ENCODE measurements at places on chromosomes 3 and 15.

- no peaks in the 10 kb centered on the region for H3K27me3 ChIP-seq
- H3K36me3 ChIP-seq, result peaks cover 9% of the 10 kb centered on the region
- peak overlapping the region; percentile 53 for H3K27ac ChIP-seq
- no peak overlapping the region for H3K4me3 ChIP-seq
- H3K4me1 ChIP-seq, result peaks cover 10% of the 10 kb centered on the region
These were observed 9.7 kb downstream of the TPM1 start for GRCh38 chr15:63052077-63052841.

- no peak overlapping the region for H3K27ac ChIP-seq
- peaks cover 32% of the 10 kb centered on the region for H3K4me1 ChIP-seq
- DNase-seq, result no peak
- no peak overlapping the region for H3K4me3 ChIP-seq
These were observed 6.6 kb upstream of the CCNL1 start for GRCh38 chr3:157166561-157166960.

GRCh38 chr15:25541228-25541627 is 102.4 kb upstream of the UBE3A start:
- H3K4me1 ChIP-seq, result no peaks in the 10 kb centered on the region
- H3K27me3 ChIP-seq, result no peaks in the 10 kb centered on the region
- DNase-seq, result no peak
- H3K4me3 ChIP-seq, result no peak overlapping the region
- H3K27ac ChIP-seq, result no peak overlapping the region

GRCh38 chr3:46898321-46899150 is 21.0 kb downstream of the PTH1R start:
- H3K4me1 ChIP-seq, result no peaks in the 10 kb centered on the region
- no peaks in the 10 kb centered on the region for H3K36me3 ChIP-seq
- peak; percentile 83 for DNase-seq
- no peak overlapping the region for H3K4me3 ChIP-seq

DNA sequence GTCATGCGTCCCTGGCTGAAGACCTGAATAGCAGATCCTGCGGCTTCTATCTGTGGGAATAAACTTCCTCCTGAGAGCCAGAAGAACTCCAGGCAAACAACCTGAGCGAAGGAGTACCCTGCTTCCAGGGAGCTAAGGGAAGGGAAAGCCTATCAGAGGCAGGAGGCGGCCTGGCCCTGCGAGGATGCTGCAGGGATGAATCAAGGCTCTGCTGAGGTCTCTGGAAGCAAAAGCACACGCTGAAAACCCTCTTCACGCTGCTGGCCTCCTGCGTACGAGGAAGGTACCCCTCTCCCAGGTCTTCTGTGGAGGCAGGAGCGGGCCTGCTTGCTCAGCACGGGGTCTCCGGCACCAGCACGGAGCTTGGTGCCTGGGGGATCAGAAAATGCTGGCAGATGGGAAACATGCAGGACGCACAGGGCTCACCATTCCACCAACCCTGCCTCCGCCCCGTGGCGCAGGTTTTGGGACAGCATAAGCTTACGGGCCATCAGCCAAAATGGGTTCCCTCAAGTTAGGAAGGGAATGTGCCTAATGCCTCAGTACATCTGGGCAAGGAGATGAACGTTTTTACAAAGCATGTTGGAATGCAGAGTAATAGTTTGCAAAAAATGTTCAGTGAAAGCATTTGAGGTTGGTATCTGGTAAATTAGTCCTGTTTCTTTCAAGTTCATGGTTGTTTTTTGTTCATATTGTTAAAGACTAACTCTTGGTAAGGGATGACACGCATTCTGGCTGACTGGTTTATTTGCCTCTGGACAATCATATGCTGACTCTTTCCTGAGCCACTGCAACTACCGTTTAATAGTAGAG is 72.3 kb downstream of the CHSY1 start:
- H3K4me3 ChIP-seq, result no peak overlapping the region
- peaks cover 96% of the 10 kb centered on the region for H3K4me1 ChIP-seq
- no peak for DNase-seq
- H3K27me3 ChIP-seq, result no peaks in the 10 kb centered on the region

DNA sequence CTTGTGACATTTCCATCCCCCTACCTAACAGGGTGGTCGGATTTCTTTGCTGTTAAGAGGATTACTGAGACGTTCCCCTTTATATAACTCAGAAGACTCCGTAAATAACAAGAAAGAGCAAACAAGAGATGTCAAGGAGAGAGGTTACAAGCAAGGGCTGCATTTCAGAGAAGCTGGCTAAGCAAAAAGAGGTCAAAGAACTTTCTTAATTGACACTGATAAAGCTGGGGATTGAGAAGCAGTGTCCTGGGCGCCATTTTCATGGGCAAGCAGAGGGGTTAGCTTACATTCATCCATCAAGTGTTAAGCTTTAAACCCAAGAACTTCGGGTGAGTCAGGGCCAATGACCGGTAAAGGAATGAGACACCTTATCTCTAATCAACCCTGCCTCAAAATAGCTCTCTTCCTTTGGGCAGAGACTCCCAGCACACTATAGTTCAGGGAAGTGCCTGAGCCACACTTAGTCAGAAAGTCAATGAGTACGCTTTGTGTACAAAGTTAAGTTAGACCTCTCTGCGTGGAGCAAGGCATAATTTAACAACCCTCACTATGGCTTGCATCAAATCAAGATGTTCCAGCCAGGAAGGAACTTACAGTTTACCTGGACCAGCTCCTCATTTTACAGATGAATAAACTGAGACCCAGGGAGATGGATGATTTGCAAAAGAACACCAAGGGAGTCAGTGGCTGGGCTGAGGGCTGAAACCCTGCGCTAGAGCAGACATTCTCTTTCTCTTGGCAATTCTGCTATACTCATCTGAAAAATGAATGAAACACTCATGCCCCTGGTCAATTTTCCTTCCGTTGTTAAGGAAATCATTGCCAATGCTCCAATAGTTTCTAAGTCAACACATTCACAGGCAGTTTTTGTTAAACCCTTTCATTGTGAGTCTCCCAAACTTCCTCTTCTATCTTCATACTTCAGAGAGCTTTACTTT is 44.6 kb downstream of the CCNL1 start:
- H3K27ac ChIP-seq, result no peak overlapping the region
- no peak for DNase-seq
- no peak overlapping the region for H3K4me3 ChIP-seq
- H3K27me3 ChIP-seq, result no peaks in the 10 kb centered on the region
- H3K36me3 ChIP-seq, result no peaks in the 10 kb centered on the region

GRCh38 chr15:52020221-52021085 is 1.4 kb downstream of the MAPK6 start:
- H3K27me3 ChIP-seq, result no peaks in the 10 kb centered on the region
- no peak for DNase-seq
- no peaks in the 10 kb centered on the region for H3K36me3 ChIP-seq
- H3K4me3 ChIP-seq, result peak overlapping the region; percentile 67
- H3K27ac ChIP-seq, result peak overlapping the region; percentile 93

DNA sequence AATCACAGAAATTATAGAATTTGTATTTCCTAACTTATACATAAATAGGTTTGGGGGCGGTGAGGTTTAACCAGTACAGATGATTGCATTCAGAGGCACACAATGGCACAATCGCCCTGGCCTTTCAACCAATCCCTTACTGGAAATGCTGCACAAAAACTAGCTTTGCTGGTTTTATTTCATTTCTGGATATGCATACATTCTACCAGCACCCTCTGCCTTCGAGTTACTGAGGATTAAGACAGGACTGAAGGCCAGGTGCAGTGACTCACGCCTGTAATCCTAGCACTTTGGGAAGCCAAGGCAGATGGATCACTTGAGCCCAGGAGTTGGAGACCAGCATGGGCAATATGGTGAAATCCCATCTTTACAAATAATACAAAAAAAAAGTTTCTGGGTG is 336.1 kb downstream of the ARRDC4 start:
- no peak overlapping the region for H3K4me3 ChIP-seq
- no peaks in the 10 kb centered on the region for H3K36me3 ChIP-seq
- H3K4me1 ChIP-seq, result no peaks in the 10 kb centered on the region
- peaks cover 26% of the 10 kb centered on the region for H3K27me3 ChIP-seq
- no peak overlapping the region for H3K27ac ChIP-seq
- no peak for DNase-seq

DNA sequence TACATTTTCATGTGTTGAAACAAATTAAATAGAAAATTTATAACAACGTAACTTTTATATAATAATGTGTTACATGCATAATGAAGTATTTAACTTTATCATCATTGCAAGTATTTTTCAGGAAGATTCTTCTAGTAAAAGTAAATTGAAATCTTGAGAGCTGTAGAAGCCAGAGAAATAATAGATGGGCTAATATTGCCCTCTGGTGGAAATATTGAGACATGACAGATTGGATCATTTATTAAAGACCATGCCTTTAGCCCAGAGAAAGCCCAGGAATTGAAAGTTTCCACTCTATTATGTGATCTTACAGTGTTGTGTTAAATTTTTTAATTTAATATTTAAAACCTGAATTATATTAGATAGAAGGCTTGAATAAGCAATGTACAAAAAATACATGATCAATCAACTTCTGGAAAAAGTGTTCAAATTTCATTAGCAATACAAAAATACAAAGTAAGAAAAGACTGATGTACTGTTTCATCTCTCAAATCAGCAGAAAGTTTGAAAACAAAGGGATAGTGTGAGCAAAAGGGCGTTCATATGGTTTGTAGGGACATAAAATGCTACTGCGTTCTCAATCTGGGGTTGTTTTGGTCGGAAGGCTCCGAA is 52.7 kb upstream of the SPTSSB start:
- no peaks in the 10 kb centered on the region for H3K27me3 ChIP-seq
- no peaks in the 10 kb centered on the region for H3K36me3 ChIP-seq
- H3K4me3 ChIP-seq, result no peak overlapping the region
- DNase-seq, result no peak
- no peak overlapping the region for H3K27ac ChIP-seq

DNA sequence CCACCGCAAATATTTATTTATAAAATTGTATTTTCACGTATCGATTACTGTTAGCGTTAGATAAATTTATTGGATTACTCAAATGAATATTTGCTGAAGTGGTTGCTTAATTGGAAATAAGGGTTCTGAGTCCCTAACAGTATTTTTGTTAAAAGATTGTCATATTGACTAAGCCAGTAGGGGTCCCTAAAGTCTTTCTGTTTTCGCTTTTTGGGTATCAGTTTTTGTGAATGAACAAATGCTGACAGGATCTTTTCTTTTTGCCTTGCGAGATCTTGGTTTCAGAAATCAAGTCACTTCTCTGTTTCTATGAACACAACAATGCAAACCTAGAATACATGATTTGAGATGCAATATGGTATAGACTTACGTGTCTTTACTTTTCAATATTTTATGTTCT is 7.1 kb downstream of the RAD51 start:
- no peaks in the 10 kb centered on the region for H3K27me3 ChIP-seq
- no peak overlapping the region for H3K4me3 ChIP-seq
- no peak overlapping the region for H3K27ac ChIP-seq

DNA sequence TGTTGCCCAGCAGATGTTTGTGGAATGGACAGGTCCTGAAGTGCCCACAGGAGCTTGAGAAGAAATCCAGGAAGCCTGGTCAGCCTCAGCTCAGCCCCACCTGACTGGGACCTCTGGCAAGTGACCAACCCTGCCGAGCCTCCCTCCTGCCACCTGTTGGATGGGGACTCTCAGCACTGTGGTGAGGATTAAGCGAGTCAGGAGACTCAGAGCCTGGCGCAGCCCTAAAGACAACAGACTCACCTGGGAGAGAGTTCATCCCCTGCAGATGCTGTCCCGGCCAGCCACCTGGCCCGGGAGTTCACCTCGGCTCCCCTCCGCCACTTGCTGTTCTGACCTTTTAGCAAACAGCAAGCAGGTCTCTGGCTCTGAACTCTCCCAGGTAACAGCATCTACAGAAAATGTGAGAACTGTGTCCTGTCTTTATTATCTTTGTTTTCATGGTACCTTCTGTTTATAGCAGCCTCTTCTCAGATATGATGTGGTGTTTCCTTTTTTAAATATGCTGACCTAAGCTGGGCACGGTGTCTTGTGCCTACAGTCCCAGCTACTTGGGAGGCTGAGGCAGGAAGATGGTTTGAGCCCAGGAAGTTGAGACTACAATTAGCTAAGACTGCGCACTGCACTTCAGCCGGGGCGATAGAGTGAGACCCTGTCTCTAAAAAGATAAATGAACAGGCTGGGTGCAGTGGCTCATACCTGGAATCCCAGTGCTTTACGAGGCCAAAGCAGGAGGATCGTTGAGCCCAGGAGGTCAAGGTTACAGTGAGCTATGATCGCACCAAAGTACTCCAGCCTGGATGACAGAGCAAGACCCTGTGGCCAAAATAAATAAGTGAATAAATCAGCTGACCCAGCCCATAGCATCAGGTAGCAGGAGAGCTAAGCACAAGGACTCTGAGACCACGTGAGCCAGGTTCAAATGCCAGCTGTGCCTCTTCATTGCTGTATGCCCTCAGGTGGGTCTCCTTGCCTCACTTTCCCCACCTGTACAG is 32.4 kb upstream of the SLC6A6 start:
- no peaks in the 10 kb centered on the region for H3K27me3 ChIP-seq
- no peaks in the 10 kb centered on the region for H3K36me3 ChIP-seq
- H3K27ac ChIP-seq, result no peak overlapping the region
- no peak overlapping the region for H3K4me3 ChIP-seq
- no peak for DNase-seq

GRCh38 chr3:42895580-42895868 is 10.4 kb upstream of the ZNF662 start:
- DNase-seq, result no peak
- H3K4me3 ChIP-seq, result no peak overlapping the region

- H3K36me3 ChIP-seq, result peaks cover 17% of the 10 kb centered on the region
- H3K27me3 ChIP-seq, result no peaks in the 10 kb centered on the region
- H3K4me1 ChIP-seq, result peaks cover 84% of the 10 kb centered on the region
These were observed 835 bp downstream of the STOML1 start for GRCh38 chr15:73991260-73991659.

- no peak for DNase-seq
- no peaks in the 10 kb centered on the region for H3K36me3 ChIP-seq
- no peak overlapping the region for H3K27ac ChIP-seq
- H3K4me3 ChIP-seq, result peak overlapping the region; percentile 72
These were observed 768 bp downstream of the PCBP4 start for GRCh38 chr3:51966486-51966885.

GRCh38 chr3:40780291-40780924 is 255.6 kb downstream of the ZNF621 start:
- H3K36me3 ChIP-seq, result no peaks in the 10 kb centered on the region
- no peak for DNase-seq

DNA sequence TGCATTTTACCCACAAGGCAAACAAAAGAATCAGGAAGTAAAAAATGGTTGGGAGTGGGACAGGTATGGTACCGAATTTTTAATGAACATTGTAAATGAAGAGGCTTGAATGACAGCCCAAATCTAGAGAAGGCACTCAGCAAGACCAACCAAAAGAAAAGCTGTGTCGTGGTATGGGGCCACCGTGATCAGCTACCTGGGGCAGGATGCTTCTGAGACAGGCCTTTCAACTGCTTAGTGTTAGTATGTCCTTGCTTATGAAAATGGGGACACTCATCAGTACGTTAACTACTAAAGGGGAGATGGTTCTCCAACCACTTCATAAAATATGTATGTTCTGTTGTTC is 228.7 kb upstream of the ST8SIA2 start:
- no peaks in the 10 kb centered on the region for H3K36me3 ChIP-seq
- no peak for DNase-seq
- H3K4me1 ChIP-seq, result no peaks in the 10 kb centered on the region
- H3K27me3 ChIP-seq, result no peaks in the 10 kb centered on the region
- H3K27ac ChIP-seq, result no peak overlapping the region

- H3K27me3 ChIP-seq, result no peaks in the 10 kb centered on the region
- no peak for DNase-seq
- H3K4me1 ChIP-seq, result no peaks in the 10 kb centered on the region
- H3K36me3 ChIP-seq, result no peaks in the 10 kb centered on the region
- H3K27ac ChIP-seq, result no peak overlapping the region
These were observed 239.1 kb upstream of the GADL1 start for GRCh38 chr3:31133541-31133940.

- peak; percentile 50 for DNase-seq
- no peaks in the 10 kb centered on the region for H3K27me3 ChIP-seq
- H3K36me3 ChIP-seq, result no peaks in the 10 kb centered on the region
- no peak overlapping the region for H3K27ac ChIP-seq
These were observed 19.5 kb upstream of the DOCK3 start for GRCh38 chr3:50655009-50655830.

All from spleen (tissue), 13 donors.